ENCODE measurements at places on chromosomes 4 and X.

DNA sequence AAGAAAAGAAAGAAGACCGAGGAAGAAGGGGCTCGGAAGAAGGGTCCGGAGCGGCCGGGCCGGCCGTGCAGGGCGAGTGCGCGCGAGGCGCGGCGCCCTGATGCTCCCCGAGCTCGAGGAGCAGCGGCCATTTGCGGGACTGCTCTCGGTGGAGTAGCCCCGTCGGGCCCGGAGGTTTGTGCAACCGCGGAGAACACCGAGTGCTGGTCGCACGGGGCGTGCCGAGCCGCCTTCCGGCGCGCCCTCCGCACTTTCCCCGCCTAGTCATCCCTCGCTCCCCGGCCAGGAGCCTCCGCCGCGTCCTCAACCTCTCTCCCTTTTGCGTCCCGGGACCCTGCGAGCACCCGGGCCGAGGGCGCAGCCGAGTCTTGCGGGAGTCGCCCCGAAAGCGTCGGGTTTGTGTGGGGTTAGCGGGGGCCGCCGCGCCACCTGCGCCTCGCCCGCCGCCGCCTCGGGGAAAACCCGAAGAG, 127.4 kb downstream of the LAS1L start:
- DNase-seq = no peak

GRCh38 chr4:80913381-80913780, 117.1 kb upstream of the BMP3 start:
- no peak for DNase-seq

- peak; percentile 83 for DNase-seq
These were observed 196.3 kb upstream of the MAB21L2 start for GRCh38 chr4:150385606-150386005.

DNA sequence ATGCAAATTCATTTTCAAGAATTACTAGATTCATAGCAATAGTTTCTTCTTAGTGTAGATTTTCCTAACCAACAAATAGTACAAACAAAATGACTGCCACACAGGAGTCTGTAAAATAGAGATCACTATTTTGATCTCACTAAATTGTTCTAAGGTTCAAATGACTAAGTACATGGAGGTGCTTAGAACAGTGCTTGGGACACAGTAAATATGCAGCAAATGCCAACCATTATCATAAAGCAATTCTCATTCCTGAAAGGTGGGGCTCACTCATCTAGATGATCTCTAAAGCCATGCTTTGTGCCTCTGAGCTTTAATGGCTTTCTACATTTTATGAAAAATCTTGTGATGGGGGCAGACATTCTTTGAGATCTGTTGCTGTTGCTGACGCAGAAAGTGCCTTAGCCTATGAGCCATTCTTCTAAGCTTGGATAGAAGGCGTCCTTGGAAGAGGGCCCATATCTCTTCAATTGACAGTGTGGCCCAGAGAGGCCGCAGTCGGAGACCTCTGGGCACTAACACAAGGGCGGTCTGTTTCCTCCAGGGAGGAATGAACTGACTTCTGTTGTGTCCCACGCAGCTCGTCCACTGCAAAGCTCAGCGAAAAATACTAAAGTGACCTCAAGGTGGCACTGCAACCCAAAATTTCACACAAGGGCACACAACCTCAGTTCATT, 23.5 kb downstream of the TLR10 start:
- peak; percentile 65 for DNase-seq

- peak; percentile 69 for DNase-seq
These were observed 315.9 kb downstream of the MAPK10 start for GRCh38 chr4:86043755-86044592.

GRCh38 chr4:183936574-183937345, 31.7 kb downstream of the STOX2 start:
- DNase-seq = no peak

DNA sequence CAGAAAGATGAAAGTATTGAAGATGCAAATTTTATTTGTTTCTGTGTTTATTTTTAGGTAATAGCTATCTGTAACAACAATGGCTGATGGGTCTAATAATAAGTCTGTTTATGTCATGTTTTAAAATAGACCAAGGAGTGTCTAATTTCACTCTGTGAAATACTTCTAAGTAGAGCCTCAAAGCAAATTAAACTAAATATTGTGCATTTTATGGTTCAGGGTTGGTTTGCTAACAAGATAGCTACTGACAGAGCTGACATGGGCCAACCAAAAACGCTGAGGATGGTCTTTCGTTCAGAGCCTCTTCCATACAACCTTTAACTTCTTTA, 437.6 kb upstream of the CTSO start:
- no peak for DNase-seq

- no peak for DNase-seq
These were observed 70.3 kb downstream of the SCD5 start for GRCh38 chr4:82728301-82728700.

DNA sequence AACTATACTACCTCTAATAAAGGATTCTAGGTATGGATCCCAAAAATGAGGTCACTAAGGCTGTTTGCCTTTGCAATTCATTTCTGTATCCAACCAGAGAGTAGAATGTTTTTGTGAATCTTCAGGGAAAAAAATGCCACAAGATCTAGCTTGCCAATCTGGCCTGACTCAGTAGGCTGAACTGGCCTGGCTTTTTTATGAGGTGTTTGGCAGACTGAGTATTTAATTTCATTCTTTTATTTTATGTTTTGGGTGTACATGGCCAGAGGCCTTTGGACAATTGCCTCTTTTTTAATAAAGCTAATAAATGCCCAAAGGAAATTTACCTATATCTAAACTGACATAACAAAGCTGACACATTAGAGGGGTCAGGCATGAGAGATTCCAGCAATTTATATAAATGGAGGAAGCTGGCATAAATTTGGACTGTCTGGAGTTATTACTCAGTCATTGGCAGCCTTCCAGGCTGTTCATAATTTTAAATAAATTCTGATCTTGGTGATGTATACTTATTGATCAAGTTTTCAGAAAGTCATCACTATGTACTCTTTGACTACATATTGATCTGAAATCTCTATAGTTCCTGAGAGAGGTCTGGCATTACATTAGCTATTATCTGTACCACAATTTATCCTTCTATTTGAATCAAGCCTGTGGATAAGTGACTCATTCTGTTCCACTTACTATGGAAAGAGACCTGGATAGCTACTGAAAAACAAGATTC, 376.4 kb upstream of the NOCT start:
- DNase-seq = peak; percentile 52

DNA sequence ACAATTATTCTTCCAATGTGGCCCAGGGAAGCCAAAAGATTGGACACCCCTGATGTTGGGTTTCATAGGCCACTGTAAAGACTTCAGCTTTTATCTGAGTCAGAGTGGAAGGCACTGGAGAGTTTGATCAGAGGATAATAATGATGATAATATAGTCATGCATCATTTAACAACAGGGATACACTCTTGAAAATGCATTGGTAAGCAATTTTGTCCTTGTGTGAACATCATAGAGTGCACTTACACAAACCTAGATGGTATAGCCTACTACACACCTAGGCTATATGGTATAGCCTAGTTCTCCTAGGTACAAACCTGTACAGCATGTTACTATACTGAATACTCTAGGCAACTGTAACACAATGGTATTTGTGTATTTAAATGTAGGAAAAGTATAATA, 70.5 kb downstream of the COQ2 start:
- DNase-seq = no peak

DNA sequence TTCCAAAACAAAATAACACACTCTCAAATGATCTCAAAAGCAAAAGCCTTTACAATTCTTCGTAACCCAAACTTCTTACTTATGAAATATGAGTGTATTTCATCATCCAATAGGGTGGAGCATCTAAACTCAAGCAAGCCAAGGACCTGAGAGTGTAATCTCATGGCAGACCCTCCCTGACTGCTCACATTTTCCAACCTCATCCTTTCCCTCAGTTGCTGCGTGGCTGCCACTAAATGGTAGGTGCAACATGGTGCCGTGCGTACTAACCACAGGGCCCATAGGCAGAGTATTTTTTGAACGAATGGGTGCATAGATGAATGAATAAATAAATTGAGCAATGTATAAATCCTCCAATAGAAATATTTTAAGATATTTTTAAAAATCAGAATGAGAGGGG, 45.4 kb downstream of the TTC29 start:
- no peak for DNase-seq

DNA sequence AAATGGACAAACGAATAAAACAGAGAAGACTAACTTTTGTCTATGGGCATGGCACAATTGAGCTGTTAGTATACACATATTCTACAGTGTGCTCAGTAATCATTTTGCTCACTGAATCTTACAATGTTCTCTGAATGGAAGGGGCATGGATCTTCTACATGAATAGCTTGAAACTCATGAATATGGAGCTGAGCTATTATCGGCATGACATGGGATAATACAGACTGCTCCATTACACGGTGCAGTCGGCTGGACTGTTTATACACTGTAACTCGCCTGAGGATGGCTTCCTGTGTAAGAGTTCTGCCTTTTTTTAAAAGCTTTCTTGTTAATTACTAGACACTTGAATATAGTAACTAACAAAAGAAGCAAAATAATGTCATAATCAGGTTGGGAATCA, 368.5 kb upstream of the MAD2L1 start:
- no peak for DNase-seq

GRCh38 chr4:141027421-141027820, 105.8 kb downstream of the RNF150 start:
- no peak for DNase-seq

DNA sequence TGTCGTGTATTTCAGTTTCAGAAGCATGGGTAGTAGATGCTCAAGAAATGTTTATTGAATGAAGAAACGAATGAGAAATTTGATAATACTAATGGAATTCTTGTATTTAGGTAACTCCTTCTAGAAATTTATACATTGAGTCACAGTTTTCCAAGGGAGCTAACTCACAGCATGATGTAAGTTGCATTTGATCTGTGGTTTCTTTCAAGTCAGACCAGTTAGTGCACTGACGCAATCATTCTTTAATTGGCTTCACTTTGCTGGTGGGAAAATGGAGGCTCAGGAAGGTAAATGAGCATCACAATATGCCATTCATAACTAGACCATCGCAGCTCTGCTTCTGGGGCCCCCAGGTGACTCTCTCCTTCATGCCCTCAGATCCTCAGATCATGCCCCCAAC, 17.3 kb upstream of the CWH43 start:
- peak; percentile 85 for DNase-seq

DNA sequence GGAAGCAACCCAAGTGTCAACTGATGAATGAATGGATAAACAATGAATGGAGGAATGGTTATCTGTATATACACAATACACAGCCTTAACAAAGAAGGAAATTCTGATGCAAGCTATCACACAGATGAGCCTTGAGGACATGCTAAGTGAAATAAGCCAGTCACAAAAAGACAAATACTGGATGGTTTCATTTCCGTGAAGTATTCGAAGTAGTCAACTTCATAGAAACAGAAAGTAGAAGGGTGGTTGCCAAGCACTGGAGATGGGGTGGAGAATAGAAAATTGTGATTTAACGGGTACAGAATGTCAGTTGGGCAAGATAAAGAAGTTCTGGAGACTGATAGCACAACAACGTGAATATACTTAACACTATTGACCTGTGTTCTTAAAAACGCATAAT, 28.2 kb downstream of the CENPU start:
- DNase-seq = no peak

GRCh38 chrX:12412561-12412960, 274.3 kb downstream of the FRMPD4 start:
- DNase-seq = no peak

DNA sequence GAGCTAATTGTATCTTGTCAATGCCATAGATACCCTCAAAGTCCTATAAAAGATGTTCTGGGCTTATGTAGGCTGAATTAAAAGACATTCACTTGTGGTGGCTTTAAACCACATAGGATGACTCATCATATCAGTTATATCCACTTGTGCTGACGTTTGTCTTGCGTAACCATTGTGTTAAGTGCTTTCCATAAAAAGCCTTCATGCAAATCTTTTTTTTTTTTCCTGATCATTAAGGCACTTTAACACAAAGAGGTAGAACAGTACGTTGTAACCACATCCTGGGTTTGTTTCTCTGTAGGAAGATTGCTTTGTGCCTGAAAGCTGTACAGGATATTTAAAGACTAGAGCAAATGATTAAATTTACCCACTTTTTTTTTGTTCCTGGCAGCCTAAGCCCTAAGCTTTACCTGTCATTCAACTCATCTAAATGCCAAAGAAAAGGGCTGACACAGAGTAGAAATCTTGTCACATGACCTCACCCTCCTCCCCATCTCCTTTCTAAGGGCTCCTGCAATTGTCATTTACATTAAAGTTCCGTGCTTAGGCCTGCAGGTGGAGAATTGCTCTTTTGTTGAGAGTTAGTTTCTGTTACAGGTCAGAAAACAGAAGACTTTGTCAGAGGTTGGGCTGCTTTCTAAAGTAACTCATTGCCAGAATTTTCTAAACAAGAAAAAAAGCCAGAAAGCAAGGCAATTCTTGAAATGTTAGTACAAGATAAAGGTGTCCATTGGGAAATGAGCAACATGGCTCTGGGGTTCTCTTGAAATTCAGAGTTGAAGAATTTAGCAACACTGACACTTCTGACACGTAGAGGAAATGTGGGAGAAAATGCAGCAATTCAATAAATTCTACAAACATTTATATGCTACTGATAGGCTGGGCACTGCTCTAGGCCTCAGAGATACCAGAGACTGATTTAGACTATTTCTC, 555.6 kb downstream of the PPARGC1A start:
- peak; percentile 76 for DNase-seq

- DNase-seq = no peak
These were observed 20.7 kb downstream of the NALF2 start for GRCh38 chrX:69524781-69525363.

DNA sequence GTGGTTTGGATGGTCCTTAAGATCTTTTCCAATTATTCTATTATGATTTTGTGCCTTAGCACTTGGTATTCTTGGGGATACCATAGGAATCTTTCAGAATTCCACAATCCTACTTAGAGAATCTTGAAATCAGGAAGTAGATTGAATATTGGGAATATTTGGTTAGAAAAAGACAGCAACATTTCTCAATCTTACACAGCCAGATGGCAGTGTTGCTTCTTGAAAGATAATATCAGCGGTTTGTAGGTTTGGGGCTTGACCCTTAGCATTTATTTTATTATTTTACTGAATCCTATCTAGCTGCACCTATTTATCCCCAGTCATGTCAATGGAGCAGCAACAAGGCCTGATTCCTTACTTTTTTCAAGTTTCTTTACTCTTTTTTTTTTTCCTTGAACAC, 28.6 kb downstream of the MAGEB1 start:
- peak; percentile 5 for DNase-seq

GRCh38 chr4:6470502-6471306, 1.7 kb downstream of the PPP2R2C start:
- peak; percentile 52 for DNase-seq

- DNase-seq = no peak
These were observed 119.7 kb downstream of the GASK1B start for GRCh38 chr4:158053086-158053485.

DNA sequence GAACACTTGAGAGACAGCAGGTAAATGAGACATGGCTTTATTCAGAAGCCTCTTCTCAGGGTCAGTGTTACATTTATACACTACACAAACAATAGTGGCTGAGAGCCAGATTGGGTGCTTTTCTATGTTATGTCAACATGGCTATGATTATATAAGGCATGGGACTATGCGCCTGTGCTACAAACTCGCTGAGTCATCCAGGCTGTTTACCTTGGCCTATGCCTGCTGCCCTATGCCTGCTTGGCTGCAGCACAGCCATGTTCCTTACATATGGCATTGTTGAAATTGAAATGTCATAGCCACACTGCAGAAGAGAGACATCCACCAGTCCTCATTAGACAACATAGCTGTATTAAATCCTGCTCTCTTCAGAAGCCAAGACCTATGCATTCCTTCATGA, 236.3 kb upstream of the NWD2 start:
- DNase-seq = no peak

Data from ELR (cell line).